ENCODE measurements at places on chromosomes 4 and X.

DNA sequence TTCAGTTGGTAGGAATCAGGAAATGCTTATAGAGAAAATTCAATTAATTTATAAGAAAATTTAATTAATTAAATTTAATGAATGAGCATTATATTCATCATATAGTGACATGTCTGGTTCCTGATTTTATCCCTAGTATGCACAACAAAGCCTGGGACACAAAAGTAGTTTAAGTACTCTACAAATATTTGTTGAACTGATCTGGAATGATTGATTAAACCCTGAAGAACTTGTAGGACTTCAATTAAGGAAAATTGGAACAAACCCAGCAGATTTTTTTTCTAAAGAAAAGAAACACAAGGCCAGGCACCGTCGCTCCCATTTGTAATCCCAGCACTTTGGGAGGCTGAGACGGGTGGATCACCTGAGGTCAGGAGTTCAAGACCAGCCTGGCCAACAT, 4.5 kb upstream of the APELA start:
- no peak for DNase-seq

- DNase-seq: no peak
Measured at GRCh38 chr4:118348886-118349285, 3.9 kb downstream of the PRSS12 start.

GRCh38 chr4:13470379-13470778, 13.8 kb downstream of the RAB28 start:
- DNase-seq: no peak

DNA sequence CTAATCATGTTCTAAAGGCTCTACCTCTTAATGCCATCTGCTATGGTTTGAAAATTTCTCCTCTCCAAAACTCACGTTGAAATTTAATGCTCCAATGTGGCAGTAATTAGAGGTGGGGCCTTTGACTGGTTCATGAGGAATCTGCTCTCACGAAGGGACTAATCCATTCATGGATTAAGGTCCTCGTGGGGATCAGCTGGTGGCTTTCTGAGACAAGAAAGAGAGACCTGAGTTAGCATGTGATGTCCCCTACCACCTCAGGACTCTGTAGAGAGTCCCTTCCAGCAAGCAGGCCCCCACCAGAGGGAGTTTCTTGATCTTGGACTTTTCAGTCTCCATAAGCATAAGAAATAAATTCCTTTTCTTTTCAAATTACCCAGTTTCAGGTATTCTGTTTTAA, 65.3 kb downstream of the WDFY3 start:
- no peak for DNase-seq

DNA sequence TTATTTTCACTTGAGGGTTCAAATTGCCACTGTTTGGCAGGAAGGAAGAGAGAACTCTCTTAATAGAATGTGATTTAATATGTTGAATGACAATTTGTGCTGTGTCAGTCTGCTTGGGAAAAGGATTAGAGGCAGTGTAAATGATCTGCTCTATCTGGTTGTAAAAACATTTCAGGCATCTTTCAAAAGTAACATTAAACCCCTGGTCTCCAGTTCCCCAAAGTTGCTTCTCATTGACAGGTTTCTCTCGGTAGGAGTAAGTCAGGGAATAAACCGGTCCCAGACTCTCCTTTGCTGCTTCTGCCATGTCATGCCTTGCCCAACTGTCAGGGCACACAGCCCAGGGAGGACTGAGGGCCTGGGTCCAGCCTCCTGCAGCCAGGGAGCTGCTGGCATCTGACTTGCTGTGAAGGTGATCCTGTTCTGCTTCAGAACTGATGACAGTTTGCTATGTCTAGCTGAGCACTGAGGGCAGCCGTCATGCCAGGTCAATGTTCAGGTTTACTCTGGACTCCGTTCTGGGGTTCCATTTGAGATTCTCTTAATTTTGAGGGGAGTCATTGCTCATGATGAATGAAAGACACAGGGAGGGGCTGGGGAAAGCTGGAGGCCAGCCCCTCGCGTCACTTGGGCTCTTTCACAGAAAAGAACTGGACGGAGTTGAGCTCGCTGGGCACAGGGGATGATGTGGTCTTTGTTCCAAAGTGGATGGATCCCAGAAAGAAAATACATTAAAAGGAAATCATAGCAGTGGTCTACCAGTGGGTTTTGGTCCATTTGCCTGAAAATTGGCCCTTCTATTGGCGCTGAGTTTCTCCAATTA, 312.4 kb downstream of the ARHGAP10 start:
- DNase-seq: no peak

- DNase-seq: no peak
Measured at GRCh38 chr4:36609661-36610060, 328.2 kb downstream of the DTHD1 start.

GRCh38 chrX:13502590-13502989, 66.8 kb upstream of the EGFL6 start:
- DNase-seq: no peak
